NAMALWA (cell line): ENCODE measurements at places on chromosomes 4 and X.
A peak's percentile ranks its signal among the peaks of the same experiment; 100 is the strongest.

- no peak for DNase-seq
Observed at GRCh38 chrX:8191022-8191421, 20.0 kb upstream of the VCX2 start.

GRCh38 chr4:187139141-187139540, 415.5 kb upstream of the FAT1 start:
- no peak for DNase-seq

- no peak for DNase-seq
Observed at GRCh38 chr4:53782458-53782845, 191.2 kb upstream of the LNX1 start.

- DNase-seq: no peak
Observed at GRCh38 chr4:88138561-88138960, 19.9 kb downstream of the ABCG2 start.

DNA sequence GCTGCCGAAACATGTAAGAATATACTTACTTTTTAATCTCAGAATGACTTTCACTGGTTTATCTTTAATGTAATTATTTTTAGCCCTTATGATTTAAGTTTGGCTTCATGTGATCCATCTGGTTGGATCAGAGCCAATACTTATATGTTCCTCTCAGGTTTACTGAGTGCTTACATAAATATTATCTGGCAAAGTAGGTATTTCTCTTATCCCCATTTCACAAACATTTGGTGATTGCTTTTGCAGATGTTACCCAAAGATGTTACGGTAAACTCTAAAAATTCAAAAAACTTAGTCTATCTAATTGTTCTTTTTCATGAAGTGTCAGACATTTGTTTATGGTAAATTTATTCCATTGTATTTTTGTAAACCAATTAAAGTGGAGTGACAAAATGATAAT, 115.0 kb upstream of the TLL1 start:
- DNase-seq: no peak

- no peak for DNase-seq
Observed at GRCh38 chr4:55906989-55907388, 41.8 kb upstream of the CEP135 start.

DNA sequence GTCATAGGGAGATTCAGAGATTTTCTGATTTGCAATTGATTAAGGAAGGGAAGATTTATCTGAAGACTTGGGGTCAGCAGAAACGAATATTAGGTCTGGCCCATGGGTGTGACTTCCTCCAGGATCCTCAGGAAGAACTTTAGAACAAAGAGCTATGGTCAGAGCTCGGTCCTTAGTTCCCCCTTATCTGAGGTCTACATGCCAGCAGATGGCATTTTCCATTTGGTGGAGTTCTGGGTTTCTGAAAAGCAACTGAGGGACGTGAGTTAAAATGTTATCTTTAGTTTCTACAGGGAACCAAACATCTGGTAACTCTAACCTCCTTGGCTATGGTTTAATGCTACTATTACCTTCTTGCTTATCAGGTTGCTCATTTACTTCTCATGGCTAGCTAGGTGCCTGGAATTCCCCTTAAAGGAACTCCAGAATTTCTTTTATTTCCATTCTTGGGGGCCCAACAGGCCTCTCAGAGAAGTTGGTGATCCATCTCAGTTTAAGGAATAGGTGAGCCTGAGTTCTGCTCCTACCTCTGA, 40.7 kb downstream of the KLF3 start:
- no peak for DNase-seq

DNA sequence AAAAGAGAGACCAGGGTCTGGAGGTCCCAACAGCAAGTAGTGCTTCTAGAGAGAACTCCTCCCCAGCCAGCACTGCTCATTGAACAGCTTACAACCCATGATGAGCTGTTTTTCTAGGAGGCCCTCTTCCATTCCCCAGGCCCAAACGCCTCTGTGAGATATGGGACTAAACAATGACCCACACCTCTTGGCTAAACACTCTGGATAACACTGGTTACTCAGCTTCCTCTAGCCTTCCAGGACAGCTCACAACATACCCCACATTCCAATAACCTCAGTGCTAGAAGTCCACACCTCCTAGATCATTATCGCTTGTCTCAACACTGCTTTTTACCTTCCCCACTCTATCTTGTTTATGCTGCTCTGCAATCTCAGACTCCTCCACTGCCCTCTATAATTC, 35.4 kb upstream of the PGRMC2 start:
- DNase-seq: no peak

DNA sequence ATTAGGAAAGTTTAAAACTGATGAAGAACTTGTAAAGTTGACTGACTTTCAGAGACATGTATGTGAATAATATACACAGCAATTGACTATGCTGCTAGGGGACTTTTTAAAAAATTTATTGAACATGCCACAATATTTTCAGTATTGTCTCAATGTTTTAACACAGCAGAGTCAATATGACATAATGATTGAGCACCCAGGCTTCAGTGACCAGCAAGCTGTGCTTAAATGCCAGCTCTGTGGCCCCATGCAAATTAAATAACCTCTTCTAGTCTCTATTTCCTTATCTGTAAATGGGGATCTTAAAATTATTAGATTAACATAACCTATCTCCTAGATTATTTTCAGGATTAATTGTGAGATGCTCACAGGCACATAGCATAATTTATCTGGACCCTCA, 56.8 kb upstream of the TXK start:
- peak; percentile 38 for DNase-seq

- peak; percentile 58 for DNase-seq
Observed at GRCh38 chr4:17324386-17324830, 187.5 kb downstream of the QDPR start.

GRCh38 chrX:150879855-150880807, 18.3 kb downstream of the CD99L2 start:
- DNase-seq: peak; percentile 20

- DNase-seq: no peak
Observed at GRCh38 chr4:89420507-89420906, 112.9 kb upstream of the GPRIN3 start.

- DNase-seq: peak; percentile 45
Observed at GRCh38 chr4:101279377-101279871, 67.9 kb downstream of the PPP3CA start.

DNA sequence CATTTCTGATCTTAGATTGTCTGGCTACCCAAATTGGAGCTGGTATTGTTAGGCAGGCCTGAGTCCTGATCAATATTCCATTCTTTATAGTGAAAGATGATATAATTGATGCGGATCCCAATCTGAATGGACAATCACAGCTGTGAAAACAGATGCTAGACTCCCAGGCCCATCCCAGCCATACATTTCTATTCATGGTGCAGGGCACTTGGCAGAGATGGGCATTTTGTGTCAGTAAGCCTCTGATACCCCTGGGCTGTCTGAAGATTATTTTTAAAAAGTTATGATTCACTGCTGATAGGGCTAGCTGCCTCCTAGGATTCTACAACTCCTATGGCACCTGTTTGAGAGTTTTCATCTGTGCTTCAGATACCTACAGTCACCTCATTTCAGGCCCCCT, 61.2 kb upstream of the TSPAN7 start:
- DNase-seq: no peak

- DNase-seq: no peak
Observed at GRCh38 chr4:3662516-3662915, 103.7 kb upstream of the ADRA2C start.

GRCh38 chr4:26321373-26322221, 783 bp downstream of the RBPJ start:
- DNase-seq: peak; percentile 54

- DNase-seq: peak; percentile 6
Observed at GRCh38 chrX:17247144-17247543, 127.9 kb upstream of the NHS start.

- no peak for DNase-seq
Observed at GRCh38 chr4:141416219-141416618, 195.5 kb downstream of the ZNF330 start.

DNA sequence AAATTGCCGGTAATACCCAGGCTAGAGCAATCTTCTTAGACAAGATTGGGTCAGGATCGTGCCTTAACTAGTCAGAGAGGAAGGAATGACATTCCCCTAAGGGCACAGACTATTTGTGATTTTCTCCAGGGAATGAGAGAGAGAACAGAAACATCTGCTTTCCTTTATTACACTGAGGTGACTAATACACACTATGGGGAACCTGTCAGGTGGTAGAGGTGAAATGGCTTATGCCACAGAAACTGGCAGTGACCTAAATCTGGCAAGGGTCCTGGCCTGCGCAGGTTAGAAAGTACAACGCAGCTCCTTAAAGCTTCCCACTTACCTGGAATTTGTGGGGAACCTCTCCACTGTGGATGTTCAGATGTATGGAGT, 16.6 kb upstream of the HPGD start:
- DNase-seq: no peak

DNA sequence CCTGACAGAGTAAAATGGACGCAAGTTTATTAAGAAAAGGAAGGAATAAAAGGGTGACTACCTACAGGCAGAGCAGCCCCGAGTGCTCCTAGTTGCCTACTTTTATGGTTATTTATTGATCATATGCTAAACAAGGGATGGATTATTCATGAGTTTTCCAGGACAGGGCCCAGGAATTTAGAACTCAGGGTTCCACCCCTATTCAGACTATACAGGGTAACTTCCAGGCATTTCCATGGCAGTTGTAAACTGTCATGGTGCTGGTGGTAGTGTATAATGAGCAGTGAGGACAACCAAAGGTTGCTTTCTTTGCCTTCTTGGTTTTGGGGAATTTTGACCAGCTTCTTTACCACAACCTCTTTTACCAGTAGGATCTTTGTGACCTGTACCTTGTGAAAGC, 27.7 kb upstream of the CXCL3 start:
- no peak for DNase-seq

DNA sequence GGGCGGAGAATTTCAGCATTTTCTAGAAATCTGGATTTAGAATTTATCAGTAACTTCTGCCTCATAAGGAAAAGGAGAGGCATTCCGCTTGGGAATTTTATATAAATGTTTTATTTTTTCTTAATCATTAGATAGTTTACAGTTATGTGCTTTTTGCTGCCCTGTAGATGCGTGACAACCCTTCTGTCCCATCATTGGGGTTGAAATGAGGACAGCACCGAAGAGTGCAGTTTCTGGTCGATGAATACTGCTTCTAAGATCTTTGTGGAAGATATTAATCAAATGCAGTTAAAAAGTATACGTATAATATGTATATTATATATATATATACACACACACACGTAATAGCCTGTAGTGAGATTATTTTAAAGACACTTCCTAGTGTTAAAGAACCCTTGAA, 1.5 kb downstream of the RBPJ start:
- DNase-seq: no peak

DNA sequence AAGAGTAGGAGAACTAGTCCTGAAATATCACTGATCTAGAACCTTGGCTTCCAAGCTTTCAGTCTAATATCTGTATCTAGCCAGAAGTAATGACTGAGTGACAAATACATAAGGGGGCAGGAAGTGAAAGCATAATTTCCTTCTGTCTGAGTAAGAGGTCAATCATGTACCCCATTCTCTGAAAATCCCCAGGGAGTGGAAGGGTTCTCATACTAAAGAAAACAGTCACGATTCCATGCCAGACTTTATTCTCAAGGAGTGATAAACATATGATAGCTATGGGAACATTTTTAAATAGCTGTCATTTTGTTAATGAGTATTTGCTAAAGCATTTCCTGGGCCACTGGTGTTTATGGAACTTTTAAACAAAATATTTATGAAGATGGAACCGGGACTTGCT, 308.5 kb downstream of the ARHGAP24 start:
- peak; percentile 12 for DNase-seq

DNA sequence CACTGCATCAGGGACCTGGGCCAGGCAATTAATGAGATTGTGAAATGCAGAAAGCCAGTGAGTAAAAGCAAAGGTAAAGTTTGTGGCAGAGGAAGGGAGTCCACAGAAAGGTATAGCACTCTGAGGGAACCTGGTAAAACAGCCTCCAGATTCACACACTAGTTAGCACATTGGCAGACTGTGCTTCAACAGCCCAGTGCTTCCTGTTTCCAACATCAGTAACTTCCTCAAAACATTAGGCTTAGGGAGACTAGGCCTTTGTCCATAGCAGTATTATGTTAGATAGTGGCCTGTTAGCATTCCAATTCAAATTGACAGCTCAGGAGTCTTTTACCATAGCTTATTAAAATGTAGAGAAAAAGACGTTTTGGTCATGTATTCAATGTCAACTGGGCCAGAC, 582.6 kb upstream of the ACTRT1 start:
- no peak for DNase-seq

- no peak for DNase-seq
Observed at GRCh38 chr4:10639664-10640063, 44.9 kb downstream of the CLNK start.

DNA sequence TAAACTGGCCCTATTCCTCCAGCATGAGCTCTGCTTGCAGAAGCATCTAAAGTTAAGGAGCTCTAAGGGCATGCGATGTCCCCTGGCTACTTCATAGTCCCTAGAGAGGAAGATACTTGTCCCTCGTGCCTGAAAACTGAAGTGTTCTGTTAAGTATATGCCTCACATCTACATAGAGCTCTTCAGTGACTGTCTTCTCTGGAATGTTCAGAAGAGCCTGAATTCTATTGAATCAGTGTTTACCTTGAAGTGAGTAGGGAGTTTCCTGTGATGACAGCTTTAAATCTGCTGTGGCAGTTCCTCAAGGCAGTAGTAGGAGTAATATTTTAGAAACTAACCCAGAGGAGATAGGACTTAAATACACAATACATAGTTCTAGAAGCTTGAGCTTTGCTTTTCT, 111.2 kb downstream of the ZNF518B start:
- DNase-seq: no peak

GRCh38 chr4:81648576-81649275, 177.0 kb upstream of the RASGEF1B start:
- peak; percentile 83 for DNase-seq

GRCh38 chr4:141037446-141037845, 95.8 kb downstream of the RNF150 start:
- DNase-seq: no peak

DNA sequence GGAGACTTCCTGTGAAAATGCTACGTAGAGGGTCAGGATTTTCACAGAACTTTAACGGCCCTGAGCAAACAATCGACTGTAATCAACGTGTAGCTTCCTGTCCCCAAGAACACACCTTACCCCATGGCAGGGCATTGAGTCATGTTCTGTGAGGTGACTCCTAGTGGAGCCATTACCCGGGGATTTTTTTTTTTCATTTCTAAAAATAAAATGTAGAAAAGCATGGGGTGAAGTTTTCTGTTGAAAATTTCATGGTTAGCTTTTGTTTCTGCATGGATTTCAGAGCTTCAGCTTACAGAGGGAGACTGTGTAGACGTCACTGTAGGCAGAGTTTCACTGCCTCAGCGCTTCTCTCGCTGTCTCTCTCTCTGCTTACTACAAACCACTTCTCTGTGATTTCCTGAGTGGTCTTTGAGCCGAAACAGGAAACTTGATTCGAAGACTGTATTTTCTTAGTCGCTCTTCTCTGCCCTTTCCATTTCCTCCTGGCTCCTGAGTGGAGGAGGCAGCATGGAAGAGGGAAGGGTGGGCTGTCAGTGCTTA, 111.7 kb downstream of the NFKB1 start:
- no peak for DNase-seq

DNA sequence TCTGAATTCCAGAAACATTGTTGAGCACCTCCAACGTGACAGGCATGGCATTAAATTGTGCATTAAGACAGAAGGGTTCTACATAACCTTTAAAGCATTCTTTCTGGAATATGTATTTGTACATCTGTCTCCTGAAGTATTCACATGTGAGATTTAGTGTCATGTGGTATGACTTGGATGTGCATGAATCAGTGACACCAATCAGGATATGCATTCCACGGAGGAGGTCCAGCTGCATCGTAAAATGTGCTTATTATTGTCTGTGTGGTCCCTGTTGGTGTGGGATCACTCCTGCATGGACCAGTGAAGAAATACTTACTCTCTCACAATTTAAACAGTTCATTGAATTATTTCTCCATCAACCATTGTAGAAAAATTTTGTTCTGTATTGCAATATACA, 149.0 kb downstream of the MID1 start:
- no peak for DNase-seq
